ENCODE measurements at places on chromosomes 16 and 17. TPM values are rescaled to one million over a fixed set of nuclear protein-coding genes. Genes with fewer than 3 reads are reported as not detected.

The CA7 gene
- total RNA-seq, result not detected

The MTSS2 gene
- 8.5 TPM for total RNA-seq

The CPHXL2 gene
- total RNA-seq, result not detected

The ARL5C gene
- 0.12 TPM for total RNA-seq

The EXOC3L1 gene
- not detected for total RNA-seq

The BIRC5 gene
- 104 TPM for total RNA-seq

GRCh38 chr17:42276609-42277341 is 584 bp upstream of the STAT5B start:
- DNase-seq, result peak; percentile 37

DNA sequence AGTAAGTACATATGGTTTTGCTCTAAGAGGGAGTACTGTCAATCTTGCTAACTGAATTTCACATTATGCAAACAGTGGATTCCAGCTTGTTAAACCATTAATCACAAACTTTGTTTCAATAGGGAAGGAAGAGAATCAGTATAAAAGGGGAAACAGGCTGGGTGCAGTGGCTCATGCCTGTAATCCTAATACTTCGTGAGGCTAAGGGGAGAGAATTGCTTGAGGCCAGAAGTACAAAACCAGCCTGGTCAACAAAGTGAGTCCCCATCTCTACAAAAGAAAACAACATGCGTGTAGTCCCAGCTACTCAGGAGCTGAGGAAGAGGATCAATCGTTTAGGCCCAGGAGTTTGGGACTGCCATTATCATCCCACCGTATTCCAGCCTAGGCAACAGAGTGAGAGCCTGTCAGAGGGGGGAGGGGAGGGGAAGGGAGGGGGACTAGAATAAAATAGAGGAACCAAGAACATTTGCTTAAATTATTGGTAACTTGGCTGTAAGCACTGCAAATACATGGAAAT is 65.7 kb downstream of the FBXL20 start:
- DNase-seq, result no peak

DNA sequence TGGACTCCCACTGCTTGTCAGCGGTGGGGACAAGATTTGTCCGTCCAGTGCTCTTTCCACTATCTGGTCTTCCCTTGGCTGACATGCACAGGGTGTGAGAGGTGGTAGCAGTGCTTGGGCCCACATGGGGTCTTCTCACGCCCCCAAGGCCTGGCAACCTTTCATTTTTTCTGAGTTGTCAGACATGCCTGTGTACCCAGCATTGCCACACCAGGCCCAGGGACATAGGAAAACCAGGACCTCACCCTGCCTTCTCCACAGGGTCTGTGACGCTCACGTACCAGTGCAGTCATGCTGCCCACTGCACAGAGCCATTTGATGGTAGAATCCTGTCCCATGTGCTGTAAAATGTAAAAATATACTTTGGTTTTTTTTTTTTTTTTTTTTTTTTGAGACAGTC is 57.8 kb downstream of the B9D1 start:
- no peak for DNase-seq

GRCh38 chr16:57745768-57746167 is 10.2 kb downstream of the KATNB1 start:
- DNase-seq, result no peak

GRCh38 chr17:4582101-4582501 is 2.2 kb upstream of the SMTNL2 start:
- DNase-seq, result no peak
